ENCODE measurements at places on chromosomes 4 and X. TPM values are rescaled to one million over a fixed set of nuclear protein-coding genes. Genes with fewer than 3 reads are reported as not detected.

DNA sequence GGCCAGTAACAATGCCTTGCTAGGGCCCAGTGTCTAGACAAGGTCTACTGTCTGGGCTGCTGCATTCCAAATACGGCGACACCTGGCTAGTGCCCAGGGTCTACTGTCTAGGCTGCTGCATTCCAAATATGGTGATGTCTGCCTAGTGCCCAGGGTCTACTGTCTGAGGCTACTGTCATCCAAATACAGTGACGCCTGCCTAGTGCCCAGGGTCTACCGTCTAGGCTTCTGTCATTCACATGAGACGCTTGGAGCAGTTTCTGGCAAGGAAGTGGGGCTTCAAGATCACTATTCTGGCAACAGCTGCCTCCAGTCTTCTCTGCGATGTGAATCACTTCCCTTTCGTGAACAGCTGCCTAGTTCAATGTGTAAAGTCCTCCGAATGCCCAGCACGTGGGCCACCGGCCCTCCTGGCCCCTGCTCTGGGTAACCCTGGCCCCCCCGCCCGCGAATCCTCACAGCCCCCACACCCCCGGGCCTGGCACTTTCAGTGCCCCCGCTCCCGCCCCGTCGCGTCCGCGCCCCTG lies 12.7 kb downstream of the ACOX3 start:
- peak; percentile 25 for DNase-seq

DNA sequence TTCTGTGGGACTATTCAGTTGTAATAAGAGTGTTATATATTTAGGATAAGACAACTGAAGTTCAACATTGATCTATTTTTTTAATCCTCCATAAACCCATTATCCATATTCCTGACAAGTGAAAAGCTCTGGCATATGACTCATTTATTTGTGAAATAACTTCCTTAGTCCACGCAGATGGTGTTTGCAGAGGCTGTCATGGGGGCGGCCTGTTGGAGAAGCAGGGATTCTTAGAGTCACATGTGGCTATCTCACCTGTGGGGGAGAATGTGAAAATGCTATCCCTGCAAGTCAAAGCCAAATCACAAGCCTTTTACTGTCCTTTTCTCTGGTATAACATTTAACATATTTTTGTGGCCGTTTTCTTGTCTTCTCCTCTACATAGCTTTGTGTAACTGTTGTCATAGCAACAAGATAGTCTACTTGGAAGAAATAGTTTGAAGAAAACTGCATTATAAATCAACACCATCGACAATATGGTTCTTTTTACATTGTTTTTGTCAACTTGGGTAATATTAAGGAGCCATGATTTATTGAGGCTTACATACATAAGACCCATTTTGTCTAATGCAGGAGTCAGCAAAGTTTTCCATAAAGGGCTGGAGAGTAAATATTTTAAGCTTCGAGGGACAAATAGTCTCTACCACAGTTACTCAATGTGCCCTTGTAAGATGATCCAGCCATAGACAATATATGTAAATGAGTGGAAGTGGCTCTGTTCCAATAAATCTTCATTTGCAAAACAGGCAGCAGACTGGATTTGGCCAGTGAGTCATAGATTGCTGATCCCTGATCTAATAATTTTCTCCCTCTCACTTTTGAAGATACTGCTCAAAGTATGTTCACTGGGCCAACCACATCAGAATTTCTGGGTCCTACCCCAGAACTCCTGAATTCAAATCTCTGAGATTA lies 395.0 kb downstream of the DTHD1 start:
- DNase-seq = no peak

- DNase-seq = no peak
These were observed 9.6 kb downstream of the ADGRG4 start for GRCh38 chrX:136310411-136310810.

DNA sequence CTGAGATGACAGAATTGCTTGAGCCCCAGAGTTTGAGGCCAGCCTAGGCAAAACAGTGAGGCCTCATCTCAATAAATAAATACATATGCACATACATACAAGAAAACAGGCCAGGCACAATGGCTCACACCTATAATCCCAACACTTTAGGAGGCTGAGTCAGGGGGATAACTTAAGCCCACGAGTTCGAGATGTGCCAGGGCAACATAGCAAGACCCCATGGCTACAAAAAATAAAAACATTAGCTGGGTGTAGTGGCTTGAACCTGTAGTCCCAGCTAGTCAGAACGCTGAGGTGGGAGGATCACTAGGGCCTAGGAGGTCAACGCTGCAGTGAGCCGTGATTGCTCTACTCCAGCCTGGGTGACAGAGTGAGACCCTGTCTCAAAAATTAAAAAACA lies 51.6 kb upstream of the NEUROG2 start:
- no peak for DNase-seq

GRCh38 chr4:98406819-98407218 lies 145.6 kb downstream of the RAP1GDS1 start:
- DNase-seq = no peak

The RTL5 gene
- total RNA-seq = 6.8 TPM

The TAF7L gene
- total RNA-seq = not detected

The HHIP gene
- total RNA-seq = 9.5 TPM
